Fibroblast of lung (primary cell): ENCODE measurements at places on chromosomes 12 and 14.

- DNase-seq: no peak
These were observed 36.5 kb upstream of the YBX3 start for GRCh38 chr12:10759657-10760056.

- DNase-seq: no peak
These were observed 28.7 kb upstream of the CPSF6 start for GRCh38 chr12:69210661-69211060.

- no peak for DNase-seq
These were observed 1.3 kb downstream of the CLEC1A start for GRCh38 chr12:10097521-10097920.

DNA sequence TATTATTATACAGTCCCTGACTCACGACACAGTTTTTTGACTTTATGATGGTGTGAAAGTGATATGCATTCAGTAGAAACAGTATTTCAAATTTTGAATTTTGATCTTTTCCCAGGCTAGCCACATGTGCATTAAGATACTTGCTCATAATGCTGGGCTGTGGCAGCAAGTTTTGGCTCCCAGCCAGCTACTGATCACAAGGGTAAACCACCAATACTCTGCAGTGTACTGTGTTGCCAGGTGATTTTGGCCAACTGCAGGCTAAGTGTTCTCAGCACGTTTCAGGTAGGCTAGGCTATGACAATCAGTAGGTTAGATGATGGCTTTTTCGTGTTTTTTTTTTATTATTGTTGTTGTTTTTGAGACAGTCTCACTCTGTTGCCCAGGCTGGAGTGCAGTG, 69.4 kb upstream of the ACTN1 start:
- peak; percentile 44 for DNase-seq

GRCh38 chr12:52125476-52125900, 46.0 kb downstream of the SMIM41 start:
- DNase-seq: no peak

GRCh38 chr14:99590746-99591555, 13.1 kb downstream of the CCDC85C start:
- peak; percentile 54 for DNase-seq

- DNase-seq: peak; percentile 11
These were observed 56.3 kb downstream of the SLC6A15 start for GRCh38 chr12:84856156-84856900.

DNA sequence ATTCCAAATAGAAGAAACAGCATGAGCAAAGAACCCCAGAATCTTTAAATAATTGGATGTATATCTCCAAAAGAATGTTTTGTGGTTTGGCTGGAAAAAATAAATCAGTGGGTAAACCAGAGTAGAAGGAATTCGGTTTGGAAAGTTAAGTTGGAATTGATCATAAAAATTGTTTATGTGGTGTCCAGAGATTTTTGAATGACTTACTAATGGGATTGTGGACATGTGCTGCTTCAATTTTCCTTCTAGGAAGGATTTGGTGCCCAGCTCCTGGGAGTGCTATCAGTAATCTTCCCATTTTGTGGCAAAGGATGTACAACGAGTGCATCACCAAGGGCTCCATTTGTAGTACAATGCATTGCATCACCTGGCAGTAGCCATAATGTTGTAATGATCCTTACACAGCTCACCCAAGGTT, 224.8 kb downstream of the SLC16A7 start:
- DNase-seq: peak; percentile 43

- no peak for DNase-seq
These were observed 7.2 kb downstream of the SLC38A1 start for GRCh38 chr12:46261646-46262045.

DNA sequence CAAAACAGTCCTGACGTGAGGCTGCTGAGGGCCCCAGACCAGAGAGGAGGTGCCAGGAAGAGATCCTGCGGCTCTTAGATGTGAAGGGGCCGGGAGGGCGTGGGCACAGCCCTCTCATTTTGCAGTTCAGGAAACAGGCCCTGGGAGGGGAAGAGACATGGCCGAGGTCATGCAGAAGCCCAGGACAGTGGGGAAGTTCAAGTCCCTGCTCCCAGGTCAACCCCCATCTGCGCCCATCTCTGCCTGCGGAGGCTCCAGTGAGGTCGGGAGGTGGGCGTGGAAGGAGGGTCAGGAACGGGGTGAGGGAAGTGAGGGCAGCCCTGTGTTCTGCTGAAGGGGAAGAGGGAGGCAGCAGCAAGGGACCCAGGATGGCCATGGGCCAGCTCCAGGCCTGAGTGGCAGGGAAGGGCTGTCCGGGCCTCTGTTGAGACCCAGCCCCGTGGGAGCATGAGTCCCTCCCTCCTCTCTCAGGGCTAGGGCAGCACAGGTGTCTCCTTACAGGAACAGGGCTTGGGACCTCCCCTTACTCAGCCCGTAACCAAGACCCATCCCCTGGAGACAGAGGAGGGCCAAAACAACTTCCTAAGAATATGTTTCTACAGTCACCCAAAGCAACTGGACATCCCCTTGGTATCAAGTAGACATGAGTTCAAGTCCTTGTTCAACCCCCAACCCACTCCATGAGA, 90.8 kb downstream of the LGMN start:
- no peak for DNase-seq

DNA sequence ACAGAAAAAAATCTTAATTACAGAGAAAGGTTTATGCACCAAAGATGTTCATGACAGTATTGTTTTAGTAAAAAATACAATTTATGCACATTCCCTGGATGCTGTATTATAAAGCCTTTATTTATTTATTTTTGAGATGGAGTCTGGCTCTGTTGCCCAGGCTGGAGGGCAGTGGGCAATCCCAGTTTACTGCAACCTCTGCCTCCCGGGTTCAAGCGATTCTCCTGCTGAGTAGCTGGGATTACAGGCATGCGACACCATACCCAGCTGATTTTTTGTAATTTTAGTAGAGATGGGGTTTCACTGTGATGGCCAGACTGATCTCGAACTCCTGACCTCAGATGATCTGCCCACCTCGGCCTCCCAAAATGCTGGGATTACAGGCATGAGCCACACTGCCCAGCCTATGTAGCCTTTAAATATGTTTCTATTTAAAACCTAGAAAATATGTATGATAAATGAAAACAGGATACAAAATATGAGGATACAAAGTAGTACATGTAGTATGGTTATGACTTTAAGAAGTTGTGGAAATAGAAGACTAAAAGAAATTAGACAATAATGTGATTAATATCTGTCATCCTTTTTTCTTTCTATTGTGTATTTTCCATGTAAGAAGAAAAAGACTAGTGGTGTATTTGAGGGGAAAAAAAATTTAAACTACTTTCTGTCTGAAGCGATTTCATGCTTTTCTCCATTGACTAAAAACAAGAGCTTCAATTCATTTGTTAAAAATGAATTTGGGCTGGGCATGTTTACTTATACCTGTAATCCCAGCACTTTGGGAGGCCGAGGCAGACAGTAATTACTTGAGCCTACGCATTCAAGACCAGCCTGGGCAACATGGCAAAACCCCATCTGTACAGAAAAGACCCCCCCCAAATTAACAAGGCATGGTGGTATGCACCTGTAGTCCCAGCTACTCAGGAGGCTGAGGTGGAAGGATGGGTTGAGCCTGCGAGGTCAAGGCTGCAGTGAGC, 13.1 kb downstream of the ATF1 start:
- no peak for DNase-seq

DNA sequence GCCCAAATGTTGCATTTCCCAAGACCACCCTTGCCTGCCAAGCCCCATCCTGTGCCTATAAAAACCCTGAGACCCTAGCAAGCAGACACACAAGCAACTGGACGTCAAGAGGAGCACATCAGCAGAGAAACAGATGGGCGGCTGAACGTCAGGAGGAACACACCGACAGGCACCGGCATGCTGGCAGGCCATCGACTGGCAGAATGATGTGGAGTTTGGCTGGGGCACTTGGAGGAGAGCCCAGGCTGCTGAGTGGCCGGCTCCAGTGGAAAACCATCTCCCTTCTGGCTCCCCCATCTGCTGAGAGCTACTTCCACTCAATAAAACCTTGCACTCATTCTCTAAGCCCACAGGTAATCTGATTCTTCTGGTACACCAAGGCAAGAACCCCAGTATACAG, 130.1 kb downstream of the SLC41A2 start:
- DNase-seq: no peak

GRCh38 chr14:98210045-98210672, 1061.8 kb downstream of the BCL11B start:
- DNase-seq: no peak

GRCh38 chr14:50920482-50921230, 23.6 kb downstream of the PYGL start:
- DNase-seq: peak; percentile 91

GRCh38 chr14:64848239-64848638, 31.5 kb downstream of the SPTB start:
- no peak for DNase-seq

- DNase-seq: peak; percentile 37
These were observed 765 bp downstream of the SCYL2 start for GRCh38 chr12:100267603-100268281.

GRCh38 chr12:6292606-6293005, 17.9 kb upstream of the PLEKHG6 start:
- DNase-seq: peak; percentile 89

DNA sequence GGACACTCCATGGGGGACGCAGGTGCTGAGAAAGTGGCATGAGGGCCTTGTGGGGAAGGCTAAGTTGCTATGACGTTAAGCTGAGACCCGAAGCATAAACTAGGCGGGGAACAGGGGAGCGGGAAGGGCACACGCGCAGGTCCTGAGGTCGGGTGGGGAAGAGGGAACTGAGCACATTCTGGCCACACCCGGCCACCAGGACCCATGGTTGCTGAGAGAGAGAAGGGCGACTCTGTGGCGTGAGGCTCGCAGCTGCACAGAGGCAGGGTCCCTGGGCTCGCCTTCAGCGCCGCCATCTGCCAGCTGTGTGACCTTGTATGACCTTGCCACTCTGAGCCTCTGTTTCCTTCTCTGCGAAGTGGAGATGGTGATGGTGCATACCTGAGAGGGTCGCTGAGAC, 182.5 kb downstream of the PHETA1 start:
- no peak for DNase-seq

DNA sequence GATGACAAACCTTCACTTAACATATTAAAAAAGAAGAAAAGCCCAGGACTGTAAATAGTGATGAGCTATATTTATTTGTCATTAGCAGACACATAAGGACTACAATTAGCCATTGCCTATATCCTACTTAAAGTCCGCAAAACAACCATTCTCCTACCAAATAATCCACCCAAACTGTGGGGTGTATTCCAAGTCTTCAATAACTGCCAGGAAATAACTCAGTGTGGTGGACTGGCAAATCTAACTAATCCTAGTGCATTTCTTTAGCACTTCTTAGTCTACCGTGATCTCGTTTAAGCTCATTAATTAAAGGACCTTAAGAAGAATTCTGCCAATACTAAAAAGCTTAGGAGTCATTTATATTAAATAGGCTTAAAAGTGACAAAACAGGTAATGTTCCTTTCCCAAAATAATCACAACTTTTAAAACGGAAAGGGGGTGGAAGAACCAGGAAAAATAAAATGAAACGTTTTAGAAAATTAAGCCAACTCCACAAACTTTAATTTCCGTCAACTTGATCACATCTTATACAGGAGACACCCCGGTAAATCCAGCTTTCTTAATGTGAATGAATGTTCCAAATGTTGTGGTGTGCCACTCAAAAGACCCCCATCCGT, 1.8 kb downstream of the NOVA1 start:
- peak; percentile 19 for DNase-seq

- DNase-seq: peak; percentile 89
These were observed 420 bp upstream of the ANKLE2 start for GRCh38 chr12:132761921-132762583.

GRCh38 chr12:93048656-93049055, 119.6 kb upstream of the EEA1 start:
- no peak for DNase-seq

GRCh38 chr14:106419376-106419965, 893.1 kb downstream of the TMEM121 start:
- no peak for DNase-seq

DNA sequence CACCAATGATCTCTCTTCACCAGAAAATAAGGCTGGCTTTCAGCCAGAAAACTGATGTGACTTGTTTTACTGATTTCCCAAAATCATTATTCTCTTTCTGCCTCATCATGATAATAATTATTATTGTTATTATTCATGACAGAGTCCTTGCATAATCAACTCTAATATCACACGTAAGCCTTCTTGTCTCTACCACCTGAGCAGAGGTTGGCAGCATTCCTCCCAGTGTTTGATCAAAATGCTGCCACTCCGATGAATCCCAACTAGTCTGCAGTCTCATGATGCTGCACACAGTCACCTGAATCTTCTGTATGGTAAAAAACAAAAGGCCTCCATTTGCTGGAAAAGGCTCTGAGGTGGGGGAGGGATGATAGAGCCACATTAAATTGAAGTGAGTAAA, 105.7 kb upstream of the PLEKHG7 start:
- DNase-seq: no peak
